T-cell (primary cell): ENCODE measurements at places on chromosomes 13 and 19. TPM values are rescaled to one million over a fixed set of nuclear protein-coding genes. Genes with fewer than 3 reads are reported as not detected.

Gene DCLK1
- total RNA-seq = not detected

Gene SDHAF1
- 28.8 TPM for total RNA-seq

Gene ZNF260
- 12.9 TPM for total RNA-seq

Gene GRIN3B
- 0.44 TPM for total RNA-seq

Gene GPR180
- total RNA-seq = 2.3 TPM

Gene DAND5
- total RNA-seq = not detected

Gene PDX1
- not detected for total RNA-seq

Gene KASH5
- total RNA-seq = 0.25 TPM

Gene CPB2
- total RNA-seq = 0.28 TPM

Gene LILRA1
- not detected for total RNA-seq

Gene KLK12
- not detected for total RNA-seq

Gene GRK1
- total RNA-seq = not detected

DNA sequence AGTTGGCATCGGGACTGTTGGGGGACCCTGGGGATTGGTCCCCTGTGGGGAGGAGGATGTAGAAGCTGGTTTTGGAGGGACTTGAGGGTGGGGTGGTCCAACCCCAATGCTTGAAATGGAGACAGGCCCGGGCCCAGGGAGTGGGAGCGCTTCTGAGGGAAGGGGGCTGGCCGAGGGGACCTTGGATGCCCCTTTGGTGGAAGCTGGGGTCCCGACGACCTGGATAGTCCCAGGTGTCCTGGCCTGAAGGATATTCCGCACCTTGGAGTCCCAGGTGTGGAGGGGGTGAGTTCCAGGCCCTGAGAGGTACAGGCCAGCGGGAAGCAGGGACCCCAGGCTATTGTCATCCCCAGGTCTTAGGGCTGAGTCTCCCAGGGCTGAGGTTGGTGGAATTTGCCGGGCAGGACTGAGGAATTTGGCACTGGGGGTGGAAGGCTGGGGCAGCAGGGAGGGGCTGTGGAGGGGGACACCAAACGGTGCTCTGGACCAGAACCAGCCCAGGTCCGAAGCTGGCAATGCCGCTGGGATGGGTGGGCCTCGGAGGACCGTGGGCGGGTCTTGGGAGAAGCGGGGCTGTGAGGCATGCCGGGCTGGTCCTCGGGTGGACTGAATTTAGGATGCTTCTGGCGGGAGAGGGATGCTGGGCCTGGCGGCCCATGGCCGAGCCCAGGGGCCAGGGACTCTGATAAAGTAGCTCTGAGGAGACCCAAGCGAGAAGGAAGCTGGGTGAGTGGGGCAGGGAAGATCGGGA is 1.8 kb downstream of the HDGFL2 start:
- no peak for DNase-seq

DNA sequence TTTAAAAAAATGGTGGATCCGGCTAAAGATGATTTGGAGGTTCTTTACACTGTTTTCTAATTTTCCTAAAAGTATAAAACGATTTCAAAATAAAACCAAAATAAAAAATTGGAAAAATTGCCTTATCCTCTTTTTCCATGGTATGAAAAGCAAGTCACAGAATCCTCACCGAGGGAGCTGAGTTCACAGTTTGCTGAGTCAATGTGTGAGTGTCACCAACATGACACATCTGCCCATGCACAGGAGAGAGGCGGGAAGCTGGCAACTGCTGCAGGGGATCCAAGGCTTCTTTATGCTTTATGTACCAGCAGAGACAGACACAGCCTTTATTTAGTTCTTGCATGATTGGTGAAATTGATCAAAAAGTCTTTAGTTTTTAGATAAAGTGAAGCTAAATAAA is 157.8 kb downstream of the TNFSF13B start:
- DNase-seq = no peak

DNA sequence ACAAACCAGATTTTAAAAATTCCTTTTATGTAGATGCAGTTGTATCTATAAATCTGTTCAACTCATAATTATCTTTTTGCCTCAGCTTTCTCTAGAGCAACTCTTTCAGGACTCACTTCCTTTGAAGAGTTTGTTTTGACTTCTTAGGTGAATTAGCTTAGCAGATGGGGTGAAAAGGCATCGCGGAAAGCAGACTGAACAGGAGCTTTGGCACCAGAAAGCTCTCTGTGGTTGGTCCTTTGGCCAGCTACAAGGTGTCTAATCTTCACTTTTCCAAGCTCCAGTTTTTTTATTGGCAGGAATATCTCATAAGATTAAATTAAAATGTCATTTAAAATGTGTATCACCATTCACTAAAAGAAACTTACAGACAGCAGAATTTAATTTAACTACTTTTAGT is 60.6 kb upstream of the KLF12 start:
- no peak for DNase-seq

DNA sequence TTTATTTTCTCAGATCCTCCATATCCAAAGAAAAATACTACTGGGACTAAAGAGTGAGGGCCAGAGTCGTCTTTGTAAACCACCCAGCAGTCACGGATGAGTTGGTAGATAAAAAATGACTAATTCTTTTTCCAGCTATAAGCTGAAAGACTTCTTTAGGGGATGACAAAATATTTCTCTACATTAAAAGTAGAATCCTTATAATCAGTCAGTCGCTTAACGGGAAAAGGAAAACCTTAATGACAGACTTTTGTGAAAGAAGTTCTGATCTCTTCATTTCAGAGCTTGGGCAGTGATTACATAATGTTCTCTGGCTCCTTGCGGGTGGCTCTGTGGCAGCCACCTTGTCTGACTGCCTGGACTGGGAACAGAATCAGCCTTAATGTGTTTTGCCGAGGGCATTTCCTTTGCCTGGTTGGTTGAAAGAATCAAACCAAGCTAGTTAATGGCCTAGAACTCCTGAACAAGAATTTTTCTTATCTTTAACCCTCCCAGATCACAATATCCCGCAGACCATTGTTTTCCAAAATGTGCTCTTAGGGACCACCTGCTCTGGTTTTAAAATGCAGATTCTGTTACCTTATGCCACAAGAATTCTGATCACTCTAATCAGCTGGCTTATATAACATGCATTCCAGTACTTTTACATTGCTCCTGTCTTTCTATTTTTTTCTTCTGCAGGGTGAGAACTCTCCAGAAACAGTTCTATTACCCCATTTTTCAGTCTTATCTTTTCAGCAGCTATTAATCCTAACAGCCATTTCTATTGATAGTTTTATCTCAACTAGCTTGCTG is 2.5 kb downstream of the ITM2B start:
- no peak for DNase-seq

GRCh38 chr19:8569066-8569771 is 8.0 kb downstream of the MYO1F start:
- peak; percentile 73 for DNase-seq

GRCh38 chr19:40033989-40034560 is 22.0 kb downstream of the ZNF780B start:
- no peak for DNase-seq

DNA sequence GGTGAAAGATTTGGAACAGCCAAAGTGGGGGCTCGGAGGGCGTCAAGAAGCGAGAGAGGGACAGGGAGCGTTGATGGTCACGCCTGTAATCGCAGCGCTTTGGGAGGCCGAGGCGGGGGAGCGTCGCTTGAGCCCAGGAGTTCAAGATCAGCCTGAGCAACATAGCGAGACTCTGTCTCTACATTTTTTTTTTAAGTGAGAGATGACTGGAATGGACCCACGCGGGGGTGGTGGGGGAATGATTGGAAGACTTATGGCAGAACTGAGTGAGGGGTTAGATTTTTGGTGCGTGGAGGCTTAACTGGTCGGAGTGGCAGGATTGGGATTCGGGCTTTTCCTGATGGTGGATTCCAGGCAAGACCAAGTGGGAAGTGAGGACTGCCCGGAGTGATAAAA is 725 bp downstream of the PSMD8 start:
- no peak for DNase-seq

DNA sequence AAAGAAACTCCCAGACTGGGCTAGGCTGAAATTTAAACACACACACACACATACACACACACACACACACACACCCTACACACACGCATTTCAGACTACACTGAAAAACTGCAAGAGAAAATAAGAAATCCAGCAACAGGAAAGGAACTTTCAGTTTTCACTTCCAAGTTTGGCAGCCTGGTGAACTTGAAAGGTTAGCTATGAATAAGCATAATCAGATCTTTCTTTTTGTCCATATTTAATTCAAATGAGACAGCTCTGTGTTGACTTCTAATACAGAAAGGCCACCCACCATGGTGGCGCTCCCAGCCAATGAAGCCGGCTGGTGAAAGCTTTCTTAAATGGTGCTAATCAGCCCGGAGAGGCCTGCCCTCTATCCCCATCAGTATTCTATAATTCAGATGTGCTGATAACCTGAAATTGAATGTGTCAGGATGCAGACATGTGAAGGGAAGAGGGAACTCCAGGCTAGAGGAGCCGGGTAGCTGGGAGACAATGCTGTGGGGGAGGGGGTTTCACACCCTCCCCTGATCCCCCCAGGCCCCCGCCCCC is 108.3 kb upstream of the ZNF536 start:
- DNase-seq = no peak

DNA sequence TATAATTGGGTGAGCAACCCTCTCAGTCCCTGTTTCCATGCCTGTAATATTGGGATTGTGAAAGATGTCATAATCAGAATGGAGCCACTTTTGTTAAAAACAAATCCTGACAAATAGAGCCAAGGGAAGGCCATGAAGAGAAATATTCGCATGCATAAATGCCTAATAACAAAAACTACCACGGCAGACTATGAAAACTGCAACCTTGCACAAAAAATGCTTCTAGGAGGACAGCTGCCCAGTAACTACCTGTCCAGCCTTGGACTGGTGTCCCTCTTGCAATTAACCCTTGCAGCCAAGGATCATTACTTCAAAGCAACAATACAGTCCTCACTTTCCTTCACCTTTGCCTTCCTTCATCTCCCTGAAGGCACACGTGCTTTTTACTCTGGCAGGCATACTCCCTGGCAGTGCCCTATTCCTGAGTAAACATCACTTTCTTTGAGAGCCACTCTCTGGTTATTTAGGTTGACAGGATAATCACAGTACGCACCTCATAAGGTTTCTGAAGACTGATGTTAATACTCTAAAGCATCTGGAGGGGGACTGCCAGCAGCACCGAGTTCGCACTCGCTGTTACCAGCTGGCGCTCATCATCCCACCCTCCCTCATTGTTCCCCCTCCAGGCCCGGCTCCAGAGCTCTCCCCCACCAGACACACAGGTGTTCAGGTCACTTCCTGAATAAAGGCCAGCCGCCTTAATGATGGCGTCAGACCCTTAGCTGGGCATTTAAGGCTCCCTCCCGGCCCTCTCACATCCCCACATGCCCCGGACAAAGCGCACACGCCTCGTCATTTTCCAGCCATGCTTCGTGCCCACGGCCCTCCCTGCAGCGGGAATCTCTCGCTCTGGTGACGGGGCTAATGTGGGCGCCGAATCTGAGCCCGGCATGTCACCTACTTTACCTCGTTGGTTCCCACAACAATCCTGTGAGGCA is 57.3 kb downstream of the CDADC1 start:
- no peak for DNase-seq

GRCh38 chr13:62176051-62176450 is 760.4 kb upstream of the PCDH20 start:
- DNase-seq = no peak

- no peak for DNase-seq
Observed at GRCh38 chr13:51894239-51894638, 32.5 kb downstream of the CCDC70 start.

- no peak for DNase-seq
Observed at GRCh38 chr13:40639221-40639681, 27.2 kb downstream of the FOXO1 start.

DNA sequence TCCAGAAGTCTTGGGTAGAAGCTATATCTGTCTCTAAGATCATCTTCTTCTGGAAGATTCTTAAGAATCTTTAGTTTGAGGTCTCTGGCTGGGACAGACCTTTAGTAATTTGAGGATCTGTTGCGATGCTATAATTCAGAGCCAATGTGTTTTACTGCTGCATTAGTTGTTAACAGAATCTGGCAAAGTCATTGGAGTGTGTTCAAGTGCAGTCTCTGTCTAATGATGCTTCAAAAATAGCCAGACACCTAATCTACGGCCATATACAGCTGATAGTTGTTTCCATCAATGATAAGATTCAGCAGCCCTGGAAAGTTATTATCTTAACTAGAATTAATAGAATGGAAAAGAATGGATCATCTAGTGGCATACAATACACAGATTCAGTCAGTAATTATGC is 72.6 kb downstream of the CDK8 start:
- DNase-seq = no peak

DNA sequence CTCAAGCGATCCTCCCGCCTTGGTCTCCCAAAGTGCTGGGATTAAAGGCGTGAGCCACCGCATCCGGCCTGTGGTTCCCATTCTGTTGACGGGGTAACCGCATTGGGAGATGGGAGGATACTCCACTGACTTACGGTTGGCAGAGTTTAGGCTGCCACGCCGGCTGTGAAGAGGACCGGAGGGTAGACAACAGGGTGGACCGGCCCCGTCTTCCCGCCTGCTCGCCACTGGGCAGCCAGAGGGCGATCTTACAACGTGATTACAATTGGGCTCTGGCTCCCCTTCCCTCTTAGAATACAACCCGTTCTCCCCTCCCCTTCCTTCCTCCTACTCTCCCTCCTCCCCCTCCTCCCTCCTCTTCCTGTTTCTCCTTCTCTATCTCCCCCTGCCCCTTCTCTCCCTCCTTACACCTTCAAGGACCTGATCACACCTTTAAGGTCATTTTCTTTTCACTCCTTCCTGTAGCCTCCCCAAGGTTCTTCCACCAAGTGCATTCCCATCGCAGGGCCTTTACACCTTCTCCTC is 957 bp upstream of the CCDC194 start:
- DNase-seq = peak; percentile 18

GRCh38 chr19:42253245-42254088 is 1.5 kb downstream of the ERF start:
- peak; percentile 61 for DNase-seq

DNA sequence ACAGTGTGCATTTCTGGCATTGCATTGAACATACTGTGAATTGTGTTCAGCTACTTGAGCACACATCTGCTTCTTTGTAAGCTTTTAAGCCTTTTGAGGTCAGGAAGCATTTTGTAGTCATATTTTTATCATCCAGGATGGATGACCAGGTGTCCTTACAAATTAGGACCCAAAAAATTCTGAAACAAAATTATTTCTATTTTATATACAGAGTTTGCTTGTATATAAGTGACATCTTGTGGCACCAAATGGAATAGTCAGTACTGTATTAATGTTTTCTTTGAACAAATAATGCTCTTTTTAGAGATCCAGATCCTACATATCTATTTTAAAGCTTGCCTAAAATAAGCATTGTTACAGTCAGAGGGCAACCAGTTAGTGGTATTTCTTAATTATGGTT is 9.5 kb upstream of the SUPT20H start:
- DNase-seq = no peak
